Camera-type eye (tissue), 1 donor: ENCODE measurements at places on chromosomes 12 and 14. TPM values are rescaled to one million over a fixed set of nuclear protein-coding genes. Genes with fewer than 3 reads are reported as not detected.

The CLEC6A gene
- total RNA-seq, result 0.27 TPM

The IQSEC3 gene
- 13.0 TPM for total RNA-seq

The TUBA1B gene
- total RNA-seq, result 786 TPM

The SPTB gene
- total RNA-seq, result 25.2 TPM

The MYF6 gene
- 19.2 TPM for total RNA-seq

The BMP4 gene
- 39.9 TPM for total RNA-seq

The CD27 gene
- total RNA-seq, result not detected
